ENCODE measurements at places on chromosomes 11 and 22. TPM values are rescaled to one million over a fixed set of nuclear protein-coding genes. Genes with fewer than 3 reads are reported as not detected.

- DNase-seq = no peak
Observed at GRCh38 chr22:47158457-47158856, 396.0 kb downstream of the TBC1D22A start.

DNA sequence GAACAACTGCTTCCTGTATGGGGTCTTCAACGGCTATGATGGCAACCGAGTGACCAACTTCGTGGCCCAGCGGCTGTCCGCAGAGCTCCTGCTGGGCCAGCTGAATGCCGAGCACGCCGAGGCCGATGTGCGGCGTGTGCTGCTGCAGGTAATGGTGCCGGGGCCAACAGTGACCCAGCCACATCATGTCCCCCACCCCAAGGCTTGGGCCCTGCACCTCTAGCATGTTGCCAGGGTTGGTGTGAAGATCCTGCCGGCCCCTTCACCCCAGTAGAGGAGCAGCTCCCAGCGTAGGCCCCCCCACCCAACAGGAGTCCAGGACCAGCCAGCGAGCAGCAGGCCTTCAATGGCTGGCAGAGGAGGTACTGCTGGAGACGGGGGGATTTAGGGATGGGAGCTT lies 15.9 kb downstream of the TAB1 start:
- DNase-seq = no peak

The BIK gene
- total RNA-seq = 2.1 TPM

GRCh38 chr11:34305193-34305592 lies 52.6 kb downstream of the ABTB2 start:
- no peak for DNase-seq

- no peak for DNase-seq
Observed at GRCh38 chr22:30557243-30557642, 10.7 kb upstream of the SEC14L6 start.

The ANO9 gene
- 109 TPM for total RNA-seq

DNA sequence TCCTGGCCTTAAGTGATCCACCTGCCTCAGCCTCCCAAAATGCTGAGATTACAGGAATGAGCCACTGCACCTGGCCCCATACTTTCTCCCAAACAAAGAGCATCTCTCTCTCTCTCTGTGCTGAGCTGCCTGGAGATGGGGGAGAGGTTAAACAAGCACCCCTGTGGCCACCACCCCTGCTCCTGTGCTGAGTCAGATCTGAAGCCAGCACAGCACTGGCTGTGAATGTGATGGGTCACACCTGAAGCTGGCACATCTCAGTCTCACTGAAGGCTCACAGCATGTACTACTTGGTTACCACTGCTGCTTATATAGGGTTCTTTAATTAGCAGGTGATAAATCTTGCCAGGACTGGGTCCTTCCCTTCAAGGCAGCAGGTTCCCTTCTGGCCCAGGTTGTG lies 10.8 kb upstream of the WEE1 start:
- DNase-seq = no peak

All from CD4-positive, alpha-beta T cell (primary cell).